ENCODE measurements at places on chromosomes 6 and 20. TPM values are rescaled to one million over a fixed set of nuclear protein-coding genes. Genes with fewer than 3 reads are reported as not detected.

- peak; percentile 36 for DNase-seq
Measured at GRCh38 chr6:156752666-156753301, 24.4 kb upstream of the ARID1B start.

DNA sequence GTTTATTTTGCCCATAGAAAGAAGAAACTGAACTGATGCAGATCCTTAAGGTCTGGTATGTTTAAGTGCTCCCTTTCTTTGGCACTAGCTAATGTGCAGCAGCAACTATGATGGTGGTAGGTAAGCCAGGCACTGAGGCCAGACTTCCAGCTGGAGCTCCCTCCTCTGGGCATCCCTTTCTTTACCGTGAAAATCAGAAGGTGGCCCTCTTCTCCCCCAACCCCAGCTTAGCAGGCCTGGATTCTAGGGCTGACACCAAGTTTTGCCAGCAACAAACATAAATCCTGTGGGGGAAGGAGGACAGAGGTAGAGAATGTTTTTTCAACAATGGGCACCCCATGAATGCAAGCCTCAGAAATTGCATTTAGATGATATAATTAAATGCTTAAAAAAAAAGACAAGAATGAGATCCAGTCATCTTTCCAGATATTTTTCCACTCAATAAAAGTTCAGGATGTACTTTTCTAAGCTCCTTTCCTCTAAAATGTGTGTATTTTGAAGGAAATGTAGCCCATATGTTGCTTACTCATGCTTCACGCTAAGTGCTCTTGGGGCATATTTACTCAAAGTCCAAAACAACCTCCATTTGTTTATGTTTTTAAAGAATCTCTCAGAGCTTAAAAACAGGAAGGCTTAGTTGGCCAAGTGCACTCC, 123.9 kb upstream of the NXT1 start:
- no peak for DNase-seq

DNA sequence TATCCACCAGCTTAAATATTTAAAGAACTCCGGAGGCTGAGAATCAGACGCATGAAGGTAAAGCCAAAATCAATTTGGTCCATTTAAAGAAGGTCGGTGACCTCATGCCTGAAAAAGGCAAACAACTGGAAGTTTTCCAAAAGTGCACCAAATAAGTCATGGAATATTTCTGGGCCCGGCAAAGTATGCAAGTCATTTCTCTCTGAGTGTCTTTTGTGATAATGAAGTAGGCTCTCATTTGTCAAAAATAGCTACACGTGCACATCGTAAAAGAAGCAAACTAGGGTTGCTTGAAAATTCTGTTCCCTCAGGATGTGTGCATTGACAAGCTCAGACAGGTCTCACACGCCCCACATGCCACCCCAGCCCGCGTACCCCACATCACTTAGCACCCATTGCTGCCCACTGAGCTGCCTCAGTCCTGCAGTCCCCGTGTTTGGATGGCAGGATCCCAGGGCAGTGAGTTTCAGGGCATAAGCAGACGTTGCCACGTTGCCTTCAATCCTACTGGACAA, 20.5 kb upstream of the PYGB start:
- no peak for DNase-seq

- DNase-seq, result no peak
Measured at GRCh38 chr20:58331961-58332551, 22.5 kb downstream of the RAB22A start.

GRCh38 chr6:25418454-25419052, 139.4 kb downstream of the CARMIL1 start:
- DNase-seq, result no peak

DNA sequence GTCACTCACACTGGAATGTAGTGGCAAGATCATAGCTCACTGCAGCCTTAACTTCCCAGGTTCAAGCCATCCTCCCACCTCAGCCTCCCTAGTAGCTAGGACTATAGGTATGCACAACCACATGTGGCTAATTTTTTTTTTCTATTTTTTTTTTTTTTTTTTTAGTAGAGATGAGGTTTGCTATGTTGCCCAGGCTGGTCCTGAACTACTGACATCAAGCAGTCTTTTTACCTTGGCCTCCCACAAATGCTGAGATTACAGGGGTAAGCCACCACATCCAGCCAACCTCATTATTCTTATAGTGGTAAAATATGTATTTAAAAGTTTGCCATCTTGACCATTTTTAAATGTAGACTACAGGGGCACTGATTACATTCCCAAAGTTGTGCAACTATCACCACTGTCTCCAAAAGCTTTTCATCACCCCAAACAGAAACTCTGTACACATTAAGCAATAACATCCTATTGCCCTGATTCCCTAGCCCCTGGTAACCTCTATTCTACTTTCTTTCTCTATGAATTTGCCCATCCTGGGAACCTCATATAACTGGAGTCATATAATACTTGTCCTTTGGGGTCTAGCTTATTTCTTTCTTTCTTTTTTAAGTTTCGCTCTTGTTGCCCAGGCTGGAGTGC, 268.0 kb upstream of the JARID2 start:
- DNase-seq, result no peak

DNA sequence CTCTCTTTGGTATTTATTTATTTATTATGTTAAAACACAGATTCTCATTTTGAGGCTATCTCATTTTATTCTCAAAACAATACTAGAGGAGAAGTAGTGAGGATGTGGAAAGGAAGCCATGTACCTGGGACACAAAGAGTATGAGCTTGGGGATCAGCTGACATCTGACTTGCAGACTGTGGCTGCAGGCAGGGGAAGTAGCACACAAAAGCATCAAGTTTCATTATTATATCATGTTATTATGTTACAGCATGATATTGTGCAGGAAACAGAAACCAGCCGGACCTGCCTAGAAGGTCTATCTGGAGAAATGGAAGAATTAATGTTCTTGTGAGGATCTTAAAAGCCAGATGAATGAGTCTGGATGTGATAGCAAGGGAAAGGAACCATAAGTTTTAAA, 248.2 kb downstream of the KHDC1L start:
- DNase-seq, result no peak

DNA sequence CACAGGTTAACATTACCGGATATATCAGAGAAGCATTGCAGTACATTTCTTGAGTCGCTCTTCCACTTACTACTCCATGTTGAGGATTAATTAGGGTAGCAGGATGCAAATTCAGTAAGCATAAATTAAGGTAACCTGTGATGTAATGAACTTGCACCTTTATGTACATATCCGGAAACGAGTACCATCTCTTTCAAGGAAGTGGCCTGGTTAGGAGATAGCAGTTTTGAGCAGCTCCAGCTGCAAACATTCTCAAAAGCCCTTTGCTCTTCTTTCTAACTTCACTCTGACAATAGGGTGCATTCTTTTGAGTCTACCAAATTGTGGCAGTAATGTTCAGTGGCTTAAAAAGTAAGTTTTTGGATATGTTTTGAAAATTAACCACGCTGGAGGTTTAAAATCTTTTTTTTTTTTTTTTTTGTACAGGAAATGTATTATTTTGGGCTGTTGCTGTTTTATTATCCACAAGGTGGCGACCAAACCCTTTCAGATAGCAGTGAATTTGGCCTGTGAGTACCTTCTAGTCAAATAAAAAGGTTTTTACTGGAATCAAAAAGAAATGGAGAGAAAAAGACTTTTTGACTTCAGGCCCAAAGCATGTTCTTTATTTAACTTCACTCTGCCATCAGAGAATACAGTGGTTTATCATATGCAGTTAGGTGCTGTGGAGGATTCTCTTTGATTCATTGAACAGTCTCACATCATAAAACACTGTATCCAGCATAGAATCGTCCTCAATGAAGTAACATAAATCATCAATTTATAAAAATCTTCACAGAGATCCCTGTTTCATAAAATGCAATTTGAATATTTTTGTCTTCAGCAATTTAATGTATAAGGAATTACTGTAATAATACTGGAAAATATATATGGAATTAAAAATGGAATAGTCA, 8.9 kb downstream of the FAM217B start:
- DNase-seq, result no peak

GRCh38 chr6:139325125-139325524, 33.3 kb upstream of the TXLNB start:
- DNase-seq, result no peak

GRCh38 chr6:27544612-27545260, 71.8 kb upstream of the ZNF184 start:
- DNase-seq, result no peak

DNA sequence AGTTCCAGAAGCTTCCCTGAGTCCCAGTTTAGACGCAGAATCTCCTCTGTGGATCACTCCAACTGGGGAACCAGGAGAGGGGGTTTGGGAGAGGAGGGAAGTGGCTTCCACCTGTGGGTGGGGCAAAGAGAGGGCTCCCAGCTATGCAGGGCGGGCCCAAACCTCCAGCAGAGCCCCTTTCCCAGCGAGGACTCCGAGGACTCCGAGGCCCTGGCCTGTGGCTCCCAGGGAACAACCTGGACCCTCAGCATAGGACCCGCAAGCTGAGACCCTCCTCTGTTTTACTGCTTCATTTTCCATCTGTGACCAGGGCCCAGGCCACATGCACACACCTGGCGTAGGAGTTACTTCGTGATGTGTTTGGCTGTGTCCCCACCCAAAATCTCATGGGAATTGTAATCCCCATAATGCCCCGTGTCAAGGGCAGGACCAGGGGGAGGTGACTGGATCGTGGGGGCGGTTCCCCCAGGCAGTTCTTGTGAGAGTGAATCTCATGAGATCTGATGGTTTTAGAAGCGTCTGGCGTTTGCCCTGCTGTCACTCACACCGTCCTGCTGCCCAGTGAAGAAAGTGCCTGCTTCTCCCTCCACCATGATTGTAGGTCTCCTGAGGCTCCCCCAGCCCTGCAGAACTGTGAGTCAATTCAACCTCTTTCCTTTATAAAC, 27.9 kb downstream of the NTSR1 start:
- DNase-seq, result no peak

DNA sequence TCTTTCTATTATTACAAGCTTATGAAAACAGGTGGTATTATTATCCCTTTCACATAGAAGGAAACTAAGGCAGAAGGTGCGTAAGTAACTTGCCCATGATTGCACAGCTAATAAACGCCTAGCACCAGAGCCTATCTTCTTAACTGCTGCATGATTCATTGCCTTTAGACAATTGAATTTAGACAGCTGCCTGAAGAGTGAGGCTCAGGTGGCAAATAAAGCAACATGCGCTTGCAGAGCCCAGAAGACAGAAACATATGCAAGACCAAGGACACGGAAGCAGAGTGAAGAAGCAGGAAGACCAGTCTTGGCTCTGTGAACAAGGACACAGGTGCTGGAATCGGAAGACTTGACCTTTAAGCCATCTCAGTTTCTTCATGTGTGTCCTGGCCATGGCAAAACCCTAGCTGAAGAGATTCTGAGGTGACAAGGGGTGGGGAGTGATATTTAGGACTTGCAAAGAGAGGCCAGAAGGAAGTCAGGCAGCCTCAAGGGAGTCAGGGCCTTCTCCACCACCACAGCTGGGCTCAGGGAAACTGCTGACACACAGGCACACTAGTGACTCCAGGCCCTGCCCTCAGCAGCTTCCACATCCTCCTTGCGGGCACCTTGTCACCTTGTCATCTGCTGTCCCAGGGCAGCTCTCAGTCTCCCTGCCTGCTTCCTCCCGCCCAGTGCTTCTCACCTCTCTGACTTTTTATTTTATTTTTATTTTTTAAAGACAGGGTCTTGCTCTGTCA, 91.7 kb upstream of the SLC22A16 start:
- DNase-seq, result no peak

GRCh38 chr6:121559611-121560269, 124.3 kb downstream of the GJA1 start:
- DNase-seq, result no peak

Gene NOTCH4
- polyA plus RNA-seq, result 26.3 TPM

Gene TRIM10
- polyA plus RNA-seq, result 0.29 TPM

Gene TMC2
- polyA plus RNA-seq, result 0.32 TPM
